Aorta (tissue), 5 donors: ENCODE measurements at places on chromosomes 1 and 21.
A peak's percentile ranks its signal among the peaks of the same experiment; 100 is the strongest.

GRCh38 chr1:174913225-174913903 lies 86.4 kb upstream of the CACYBP start:
- DNase-seq, result no peak
- H3K36me3 ChIP-seq, result no peaks in the 10 kb centered on the region
- H3K4me1 ChIP-seq, result no peaks in the 10 kb centered on the region

GRCh38 chr1:81681601-81682266 lies 119.0 kb upstream of the ADGRL2 start:
- no peak overlapping the region for H3K4me3 ChIP-seq
- H3K4me1 ChIP-seq, result no peaks in the 10 kb centered on the region
- DNase-seq, result no peak

- DNase-seq, result no peak
- H3K4me3 ChIP-seq, result no peak overlapping the region
- H3K36me3 ChIP-seq, result no peaks in the 10 kb centered on the region
- H3K27me3 ChIP-seq, result no peaks in the 10 kb centered on the region
These were observed 362.1 kb downstream of the SMYD3 start for GRCh38 chr1:246144931-246145330.

DNA sequence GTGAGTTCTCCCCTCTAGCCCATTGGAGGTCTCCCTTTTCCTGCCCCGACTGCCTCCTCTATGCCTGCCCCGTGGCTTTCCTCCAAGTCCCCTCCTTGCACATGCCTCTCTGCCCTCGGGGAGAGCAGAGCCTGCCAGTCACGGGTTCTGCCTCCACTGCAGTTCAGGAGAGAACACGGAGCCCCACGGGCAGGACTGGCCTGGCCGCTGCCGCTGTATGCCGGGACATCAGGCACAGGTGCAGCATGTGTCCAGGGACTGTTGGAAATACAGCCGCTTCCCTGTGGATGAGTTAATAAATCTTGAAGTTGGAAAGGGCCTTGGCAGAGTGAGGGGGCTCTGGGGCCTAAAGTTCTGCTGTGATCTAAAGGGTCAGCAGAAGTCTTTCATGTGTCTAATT lies 676.6 kb downstream of the MATN1 start:
- H3K4me3 ChIP-seq, result no peak overlapping the region
- H3K36me3 ChIP-seq, result no peaks in the 10 kb centered on the region
- H3K27me3 ChIP-seq, result no peaks in the 10 kb centered on the region
- DNase-seq, result no peak

DNA sequence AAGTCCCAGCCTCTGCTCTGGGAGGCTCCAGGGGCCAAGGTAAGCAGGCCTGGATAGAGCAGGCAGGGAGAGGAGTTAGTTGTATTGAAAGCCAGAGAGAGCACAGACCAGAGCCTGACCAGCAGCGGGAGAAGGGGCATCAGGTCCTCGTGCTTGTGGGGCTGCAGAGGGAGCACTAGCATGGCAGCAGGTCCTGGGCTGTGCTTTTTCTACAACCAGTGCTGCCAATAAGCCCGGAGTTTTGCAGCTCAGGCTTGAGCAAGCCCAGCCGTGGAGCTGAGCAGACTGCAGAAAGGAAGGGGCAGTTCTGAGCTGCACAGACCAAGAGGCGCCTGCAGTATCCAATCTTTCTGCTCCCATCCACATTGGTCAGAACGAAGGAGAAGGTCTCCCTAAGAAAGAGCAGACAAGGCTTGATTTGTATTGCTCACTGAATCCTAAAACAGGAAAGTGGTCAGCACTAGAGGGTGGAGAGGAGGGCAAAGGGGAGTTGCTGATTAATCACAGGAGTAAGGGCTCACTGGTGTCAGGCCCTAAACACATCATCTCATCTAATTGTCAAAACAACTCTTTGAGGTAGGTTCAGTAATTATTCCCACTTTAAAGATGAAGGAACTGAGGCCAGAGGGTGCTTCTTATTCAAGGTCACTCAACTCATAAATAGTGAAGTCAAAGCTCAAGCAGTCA lies 2.7 kb downstream of the DENND2D start:
- no peaks in the 10 kb centered on the region for H3K4me1 ChIP-seq
- H3K27ac ChIP-seq, result no peak overlapping the region
- H3K4me3 ChIP-seq, result no peak overlapping the region
- no peaks in the 10 kb centered on the region for H3K27me3 ChIP-seq

DNA sequence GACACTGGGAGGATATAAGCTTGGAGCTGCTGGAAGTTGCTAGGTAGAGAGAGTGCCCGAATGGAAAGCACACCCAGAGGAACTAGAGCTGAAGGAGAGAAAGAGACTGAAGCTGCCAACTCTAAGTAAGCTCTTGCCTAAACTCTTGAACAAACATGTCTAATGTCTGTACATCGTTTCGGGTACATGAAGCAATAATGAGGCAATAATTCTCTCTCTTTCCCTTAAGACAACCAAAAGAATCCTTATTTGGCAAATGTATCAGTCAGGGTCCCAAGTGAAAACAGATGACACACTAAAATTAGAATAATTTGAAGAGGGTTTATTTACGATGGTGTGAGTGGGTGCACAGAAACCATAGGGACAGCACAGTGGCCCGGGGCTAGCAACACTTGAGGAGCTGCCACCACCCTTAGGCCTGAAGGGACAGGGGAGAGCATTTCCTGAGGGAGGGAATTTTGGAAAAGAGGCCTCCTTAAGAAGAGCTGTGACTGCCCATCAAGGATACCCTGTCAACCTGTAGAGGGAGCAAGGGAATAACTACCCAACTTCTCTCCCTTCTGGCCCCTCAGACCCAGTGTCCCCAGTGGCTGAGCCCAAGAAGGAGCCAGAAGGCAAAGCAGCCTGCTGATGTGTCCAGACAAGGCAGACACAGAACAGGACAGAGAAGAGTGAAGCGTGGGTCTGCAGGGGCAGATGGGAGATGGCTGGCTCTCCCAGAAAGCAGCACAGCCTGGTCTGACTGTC lies 36.1 kb upstream of the KHDRBS1 start:
- no peaks in the 10 kb centered on the region for H3K36me3 ChIP-seq
- no peaks in the 10 kb centered on the region for H3K27me3 ChIP-seq
- H3K4me1 ChIP-seq, result no peaks in the 10 kb centered on the region

- DNase-seq, result no peak
- no peak overlapping the region for H3K4me3 ChIP-seq
- H3K27ac ChIP-seq, result peak overlapping the region; percentile 34
- H3K36me3 ChIP-seq, result no peaks in the 10 kb centered on the region
- no peaks in the 10 kb centered on the region for H3K27me3 ChIP-seq
These were observed 2.9 kb downstream of the KIF1B start for GRCh38 chr1:10213186-10213705.

DNA sequence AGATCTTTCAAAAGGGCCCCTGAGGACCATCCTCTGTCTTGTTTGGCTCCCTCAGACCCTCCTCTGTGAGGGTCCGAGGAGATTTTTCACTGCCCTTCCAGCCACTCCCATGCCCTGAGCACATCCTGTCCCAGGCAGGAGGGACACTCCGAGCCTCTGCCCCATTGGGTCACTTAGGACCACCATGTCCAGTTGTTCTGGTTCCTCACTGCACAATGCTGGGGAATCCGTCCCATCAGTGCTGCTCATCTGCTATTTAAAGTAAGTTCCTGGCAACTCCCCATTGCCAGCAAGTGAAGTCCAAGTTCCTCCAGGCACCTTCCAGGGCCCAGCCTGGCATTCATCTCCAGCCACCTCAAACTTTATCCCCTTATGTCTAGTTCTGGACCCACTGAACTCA lies 117.5 kb upstream of the GRIK3 start:
- H3K4me1 ChIP-seq, result no peaks in the 10 kb centered on the region
- no peaks in the 10 kb centered on the region for H3K36me3 ChIP-seq
- no peak overlapping the region for H3K27ac ChIP-seq
- no peak for DNase-seq

DNA sequence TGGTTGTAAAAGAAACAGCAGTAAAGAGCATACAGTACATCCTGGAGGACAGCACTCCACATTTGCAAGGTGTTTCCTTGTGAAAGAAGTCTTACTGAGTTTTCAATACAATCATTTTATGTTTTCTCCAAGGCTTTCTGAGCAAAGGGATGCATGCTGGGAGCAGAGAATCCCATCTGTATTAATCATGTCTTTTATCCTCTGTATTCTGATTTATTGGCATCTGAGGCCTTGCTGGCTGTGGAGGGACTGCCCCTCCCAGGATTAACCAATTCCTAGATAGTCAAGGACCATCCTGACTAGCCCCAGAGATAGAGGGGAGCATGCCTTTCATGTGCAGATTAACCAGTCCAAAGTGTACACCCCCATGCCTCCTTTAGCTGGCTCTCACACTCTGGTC lies 476.3 kb downstream of the SIPA1L2 start:
- H3K27ac ChIP-seq, result no peak overlapping the region
- no peaks in the 10 kb centered on the region for H3K4me1 ChIP-seq
- H3K27me3 ChIP-seq, result no peaks in the 10 kb centered on the region
- H3K4me3 ChIP-seq, result no peak overlapping the region
- no peaks in the 10 kb centered on the region for H3K36me3 ChIP-seq

DNA sequence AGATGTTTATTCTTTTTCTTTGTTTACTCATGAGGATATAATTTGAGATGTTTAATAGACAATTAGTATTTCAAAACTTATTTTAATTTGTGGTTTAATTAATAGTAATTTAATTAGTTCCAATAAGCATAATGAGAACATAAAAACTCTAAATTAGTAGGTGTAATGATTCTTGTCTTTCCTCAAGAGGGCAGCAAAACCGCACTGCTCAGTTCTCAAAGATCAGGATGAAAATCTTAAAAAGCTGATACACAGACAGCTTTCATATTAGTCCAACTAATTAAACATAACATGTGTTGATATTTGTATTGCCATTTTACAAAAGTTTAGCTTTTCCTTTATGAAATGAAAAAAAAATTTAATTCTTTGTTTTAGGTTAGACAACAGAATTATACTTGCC lies 106.7 kb upstream of the C21orf91 start:
- H3K27ac ChIP-seq, result no peak overlapping the region
- no peaks in the 10 kb centered on the region for H3K36me3 ChIP-seq

- no peaks in the 10 kb centered on the region for H3K4me1 ChIP-seq
- H3K36me3 ChIP-seq, result no peaks in the 10 kb centered on the region
- no peak overlapping the region for H3K4me3 ChIP-seq
- DNase-seq, result peak; percentile 61
- H3K27me3 ChIP-seq, result no peaks in the 10 kb centered on the region
- H3K27ac ChIP-seq, result no peak overlapping the region
These were observed 3901.8 kb downstream of the SRGAP2C start for GRCh38 chr1:125086611-125087010.

- no peak overlapping the region for H3K27ac ChIP-seq
- H3K27me3 ChIP-seq, result no peaks in the 10 kb centered on the region
- no peaks in the 10 kb centered on the region for H3K4me1 ChIP-seq
- H3K36me3 ChIP-seq, result no peaks in the 10 kb centered on the region
- DNase-seq, result no peak
These were observed 79.0 kb downstream of the HS2ST1 start for GRCh38 chr1:86993269-86993985.

DNA sequence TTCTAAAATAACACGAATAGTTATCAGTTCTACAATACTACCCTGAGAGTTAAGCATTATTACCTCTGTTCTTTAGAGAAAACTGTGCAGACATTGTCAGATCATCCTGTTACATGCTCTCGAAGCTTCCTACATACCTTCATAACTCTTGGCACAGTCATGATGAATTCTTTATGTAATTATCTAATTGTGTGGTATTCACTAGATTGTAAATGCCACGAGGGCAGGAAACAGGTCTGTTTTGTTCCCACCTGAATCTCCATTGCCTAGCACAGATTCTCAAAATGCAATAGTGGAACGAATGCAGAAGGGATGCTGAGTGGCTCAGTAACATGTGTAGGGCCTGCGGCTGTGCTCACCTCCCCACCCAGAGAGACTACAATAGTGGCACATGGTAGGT lies 3.4 kb downstream of the SYT2 start:
- H3K4me3 ChIP-seq, result no peak overlapping the region
- no peak overlapping the region for H3K27ac ChIP-seq
- no peak for DNase-seq
- no peaks in the 10 kb centered on the region for H3K27me3 ChIP-seq
- H3K4me1 ChIP-seq, result no peaks in the 10 kb centered on the region

GRCh38 chr1:29890201-29890959 lies 654.1 kb downstream of the PTPRU start:
- no peak for DNase-seq
- no peaks in the 10 kb centered on the region for H3K36me3 ChIP-seq
- no peaks in the 10 kb centered on the region for H3K4me1 ChIP-seq

GRCh38 chr1:151807766-151808165 lies 2.5 kb upstream of the LINGO4 start:
- no peak overlapping the region for H3K4me3 ChIP-seq
- H3K27ac ChIP-seq, result no peak overlapping the region
- no peak for DNase-seq
- no peaks in the 10 kb centered on the region for H3K4me1 ChIP-seq
- H3K36me3 ChIP-seq, result no peaks in the 10 kb centered on the region
- H3K27me3 ChIP-seq, result no peaks in the 10 kb centered on the region

DNA sequence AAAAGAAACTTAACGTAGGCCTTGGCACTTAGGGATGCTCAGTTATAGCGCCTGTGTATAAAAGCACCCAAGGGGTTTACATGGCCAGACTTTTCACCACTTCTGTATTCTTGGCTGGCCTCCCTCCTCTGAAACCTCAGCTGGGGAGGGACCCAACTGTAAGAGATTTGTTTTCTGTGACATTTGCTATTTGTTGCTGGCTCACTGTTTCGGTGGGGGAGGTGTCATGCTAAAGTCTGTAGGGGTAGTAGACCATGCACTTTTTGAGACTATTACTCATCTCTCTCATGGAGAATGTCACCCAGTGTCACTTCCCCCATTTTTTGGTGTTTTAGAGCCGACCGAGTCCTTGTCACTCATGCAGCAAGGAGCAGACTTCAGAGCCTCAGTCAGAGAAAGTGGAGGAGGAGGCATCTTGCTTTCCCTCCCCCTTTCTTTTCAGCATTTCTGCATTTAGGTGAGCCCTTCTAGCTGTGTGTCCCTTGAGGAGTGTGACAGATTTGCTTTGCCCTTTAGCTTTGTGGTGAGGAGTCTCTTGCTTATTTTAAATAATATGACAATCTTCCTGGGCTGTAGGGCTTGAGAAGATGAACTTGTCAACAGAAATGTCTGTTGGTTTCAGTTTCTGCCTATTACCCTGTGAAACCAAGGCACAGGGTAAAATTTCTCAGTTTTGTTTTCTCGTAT lies 160.1 kb downstream of the FASLG start:
- no peaks in the 10 kb centered on the region for H3K27me3 ChIP-seq
- DNase-seq, result no peak
- no peaks in the 10 kb centered on the region for H3K4me1 ChIP-seq
- no peak overlapping the region for H3K27ac ChIP-seq

DNA sequence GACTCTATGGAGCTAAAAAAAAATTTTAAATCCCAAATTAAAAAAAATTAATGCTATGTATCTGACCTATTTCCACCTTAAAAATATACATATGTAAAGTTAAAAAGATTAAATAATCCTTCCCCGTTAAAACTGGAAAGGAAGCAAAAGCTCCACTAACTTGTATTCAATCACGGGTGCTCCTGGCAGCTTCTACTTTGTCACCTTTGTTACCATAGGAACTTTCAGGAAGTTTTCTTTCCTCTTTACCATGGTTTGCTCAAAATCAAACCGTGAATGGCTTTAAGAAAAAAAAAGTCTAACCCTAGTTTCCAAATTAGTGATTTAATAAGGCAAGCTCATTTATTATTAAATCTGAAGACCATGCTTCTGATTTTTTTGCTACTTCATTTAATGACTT lies 3.5 kb downstream of the GPATCH2 start:
- no peaks in the 10 kb centered on the region for H3K4me1 ChIP-seq
- H3K27ac ChIP-seq, result no peak overlapping the region
- no peaks in the 10 kb centered on the region for H3K27me3 ChIP-seq
- H3K4me3 ChIP-seq, result no peak overlapping the region
- H3K36me3 ChIP-seq, result no peaks in the 10 kb centered on the region
- no peak for DNase-seq

- H3K27me3 ChIP-seq, result no peaks in the 10 kb centered on the region
- no peak for DNase-seq
- no peaks in the 10 kb centered on the region for H3K36me3 ChIP-seq
- H3K4me1 ChIP-seq, result no peaks in the 10 kb centered on the region
- no peak overlapping the region for H3K27ac ChIP-seq
- no peak overlapping the region for H3K4me3 ChIP-seq
These were observed 188.2 kb upstream of the PLXNA2 start for GRCh38 chr1:208432346-208432745.
